Esophagus squamous epithelium (tissue), 5 donors: ENCODE measurements at places on chromosomes 2 and 18. TPM values are rescaled to one million over a fixed set of nuclear protein-coding genes. Genes with fewer than 3 reads are reported as not detected.

GRCh38 chr2:31711737-31712136 lies 131.0 kb upstream of the SRD5A2 start:
- no peak for DNase-seq

Gene TMEM169
- total RNA-seq = 0.29 TPM

DNA sequence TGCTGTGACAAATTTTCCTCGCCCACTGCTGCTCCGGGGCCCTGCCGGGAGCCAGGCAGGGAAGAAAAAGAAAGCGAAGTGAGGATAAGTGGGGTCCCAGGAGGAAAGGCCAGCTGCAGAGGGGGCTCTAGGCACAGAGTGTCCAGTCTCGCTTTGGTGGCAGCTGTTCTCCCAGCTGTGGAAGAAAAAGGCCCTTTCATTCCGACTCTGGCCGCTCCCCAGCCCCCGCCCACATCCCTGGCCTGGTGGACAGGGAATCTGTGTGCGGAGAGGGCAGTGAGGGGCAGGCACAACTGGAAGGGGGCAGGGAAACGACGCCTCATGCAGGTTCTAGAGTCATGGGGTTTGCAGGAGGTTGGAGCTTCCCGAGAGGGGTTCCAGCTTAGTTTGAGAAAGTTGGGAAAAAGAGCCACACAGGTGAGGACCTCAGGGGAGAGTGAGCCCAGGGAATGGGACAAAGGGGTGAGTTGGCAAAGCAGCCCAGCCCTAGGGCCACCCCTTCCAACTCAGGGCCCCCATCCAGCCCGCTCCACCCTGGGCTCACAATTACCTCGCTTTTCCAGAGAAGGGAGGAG lies 1.8 kb downstream of the RTKN start:
- DNase-seq = no peak

GRCh38 chr18:67805261-67805660 lies 288.7 kb upstream of the DSEL start:
- no peak for DNase-seq

Gene XIRP2
- total RNA-seq = not detected

Gene FOXI3
- not detected for total RNA-seq

Gene CHRNG
- not detected for total RNA-seq

GRCh38 chr2:100880036-100880435 lies 60.1 kb downstream of the NPAS2 start:
- no peak for DNase-seq

- no peak for DNase-seq
These were observed 127.3 kb downstream of the DNER start for GRCh38 chr2:229586746-229587705.

GRCh38 chr2:142316049-142316448 lies 185.2 kb upstream of the LRP1B start:
- DNase-seq = no peak

DNA sequence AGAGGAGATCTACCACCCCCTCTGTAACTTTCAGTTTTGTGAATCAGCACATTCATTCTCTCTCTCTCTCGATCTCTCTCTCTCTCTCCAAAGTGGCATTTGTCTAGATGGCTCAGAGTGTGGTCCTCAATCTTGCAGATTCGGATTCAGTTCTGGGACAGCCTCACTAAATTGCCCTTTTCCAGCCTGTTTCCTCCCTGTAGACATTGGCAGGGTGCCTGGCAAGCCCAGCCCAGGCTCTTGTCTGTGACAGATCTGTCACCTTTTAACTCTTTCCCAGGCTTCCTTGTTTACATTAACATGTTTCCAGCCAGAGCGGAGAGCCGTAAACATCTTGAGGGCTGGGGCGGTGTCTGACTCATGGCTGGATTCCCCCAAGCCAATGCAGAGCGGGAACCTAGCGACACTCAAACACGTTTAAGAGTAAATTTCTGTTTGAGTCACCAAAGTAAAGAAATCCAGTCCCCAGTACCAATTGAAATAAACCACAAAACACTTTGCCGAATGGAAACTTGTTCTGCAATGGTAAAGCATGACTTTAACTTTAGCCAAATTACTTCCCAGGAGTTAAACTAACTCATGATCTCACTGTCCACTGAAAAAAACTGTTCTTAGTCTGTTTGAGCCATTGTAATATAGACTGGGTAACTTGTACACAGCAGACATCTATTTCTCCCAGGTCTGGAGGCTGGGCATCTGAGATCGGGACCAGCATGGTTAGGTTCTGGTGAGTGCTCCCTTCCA lies 6.6 kb upstream of the CYP27C1 start:
- no peak for DNase-seq

Gene SEPTIN10
- 87.0 TPM for total RNA-seq

GRCh38 chr2:156436497-156437085 lies 412 bp downstream of the GPD2 start:
- no peak for DNase-seq

Gene RGPD3
- 0.19 TPM for total RNA-seq

GRCh38 chr2:84899304-84900204 lies 5.9 kb upstream of the TMSB10 start:
- no peak for DNase-seq

- no peak for DNase-seq
These were observed 623.5 kb upstream of the DDX18 start for GRCh38 chr2:117190856-117191559.

GRCh38 chr18:2497797-2498196 lies 73.5 kb downstream of the METTL4 start:
- no peak for DNase-seq

DNA sequence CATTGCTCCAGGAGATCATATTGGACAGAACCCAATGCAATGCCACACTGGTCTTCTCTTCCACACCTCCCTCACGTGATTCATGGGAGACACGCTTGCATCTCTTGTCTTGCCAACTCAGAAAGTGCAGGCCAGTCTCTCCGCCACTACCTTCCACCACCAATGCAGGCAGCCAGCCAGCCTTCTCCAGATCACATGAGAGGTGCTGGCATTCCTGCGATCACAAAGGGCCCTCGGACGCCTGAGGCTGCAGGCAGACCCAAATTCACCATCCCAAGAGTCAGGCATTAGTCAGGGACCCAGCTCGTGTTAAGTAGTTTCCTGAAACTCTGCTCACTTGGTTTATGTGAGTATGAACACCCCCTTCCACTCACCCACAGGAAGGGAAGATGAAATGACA lies 437.0 kb upstream of the ETAA1 start:
- no peak for DNase-seq

DNA sequence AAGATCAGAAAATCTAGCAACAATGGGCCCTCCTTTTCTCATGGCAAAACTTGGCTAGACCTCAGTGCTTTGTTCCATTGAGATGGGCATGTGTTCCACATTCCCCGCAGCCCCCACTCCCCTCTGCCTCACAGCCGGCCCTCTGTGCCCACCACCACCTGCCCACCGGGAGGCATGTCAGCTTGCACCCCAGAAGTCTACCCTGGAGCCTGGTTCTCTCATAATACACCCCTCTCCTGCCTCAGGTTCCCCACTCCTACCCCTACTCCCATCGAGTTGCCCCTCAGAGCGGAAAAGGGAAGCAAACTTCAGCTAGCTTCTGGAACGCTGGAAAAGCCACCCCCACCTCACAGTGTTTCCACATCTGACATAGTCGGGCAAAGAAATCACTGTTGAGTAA lies 219.0 kb downstream of the ANAPC1 start:
- DNase-seq = no peak

DNA sequence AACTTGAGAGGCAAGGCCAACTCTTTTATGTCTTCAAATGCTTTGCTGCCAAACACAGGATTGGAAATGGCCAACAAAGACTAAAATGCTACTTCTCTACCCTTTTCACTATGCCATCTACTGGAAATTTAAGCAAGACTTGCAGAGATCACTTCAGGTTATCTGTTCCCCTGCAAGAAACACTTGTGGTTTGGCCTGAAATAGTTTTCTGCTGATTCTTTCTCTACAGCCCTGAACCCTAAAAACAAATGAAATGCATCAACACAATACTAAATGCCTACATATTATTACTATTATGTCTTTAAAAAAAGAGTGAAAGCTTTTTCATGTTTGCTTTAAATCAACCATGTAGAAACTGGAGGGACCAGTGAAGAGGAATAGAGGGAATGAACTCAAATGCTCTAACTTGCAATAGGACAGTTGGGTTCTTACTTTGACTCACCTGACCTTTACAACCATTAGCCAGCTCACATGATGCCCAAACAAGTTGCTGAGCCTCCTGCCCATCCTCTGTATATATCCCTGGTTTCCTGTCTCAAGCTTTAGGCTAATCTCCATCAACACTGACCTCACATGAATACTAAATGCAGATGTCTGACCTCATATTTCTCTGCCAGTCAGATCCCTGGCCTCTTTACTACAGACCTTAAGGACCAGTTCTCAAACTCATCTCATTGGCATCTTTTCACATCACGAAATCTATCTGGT lies 17.5 kb upstream of the ADAM17 start:
- no peak for DNase-seq
